ENCODE measurements at places on chromosomes 12 and 14. TPM values are rescaled to one million over a fixed set of nuclear protein-coding genes. Genes with fewer than 3 reads are reported as not detected.
A peak's percentile ranks its signal among the peaks of the same experiment; 100 is the strongest.

The TUBA1B gene
- 348 TPM for total RNA-seq

The SLC8A3 gene
- 1.4 TPM for total RNA-seq

The TMEM179 gene
- 0.52 TPM for total RNA-seq

The CSRP2 gene
- total RNA-seq, result 11.6 TPM

The GOLGA3 gene
- total RNA-seq, result 49.8 TPM

The FANCM gene
- total RNA-seq, result 1.9 TPM

The NCOR2 gene
- total RNA-seq, result 104 TPM

The SLC7A7 gene
- total RNA-seq, result 28.5 TPM

The JPH4 gene
- 0.39 TPM for total RNA-seq

- DNase-seq, result no peak
- H3K36me3 ChIP-seq, result no peaks in the 10 kb centered on the region
- no peak overlapping the region for H3K27ac ChIP-seq
- no peak overlapping the region for H3K4me3 ChIP-seq
- H3K27me3 ChIP-seq, result no peaks in the 10 kb centered on the region
Measured at GRCh38 chr14:104367866-104368750, 211.5 kb upstream of the C14orf180 start.

- no peak for DNase-seq
- H3K27me3 ChIP-seq, result no peaks in the 10 kb centered on the region
- H3K4me1 ChIP-seq, result no peaks in the 10 kb centered on the region
- no peak overlapping the region for H3K4me3 ChIP-seq
- H3K36me3 ChIP-seq, result no peaks in the 10 kb centered on the region
- no peak overlapping the region for H3K27ac ChIP-seq
Measured at GRCh38 chr14:71591929-71592328, 340.3 kb upstream of the RGS6 start.

- DNase-seq, result no peak
- H3K27me3 ChIP-seq, result no peaks in the 10 kb centered on the region
- no peaks in the 10 kb centered on the region for H3K36me3 ChIP-seq
- H3K4me3 ChIP-seq, result no peak overlapping the region
- no peak overlapping the region for H3K27ac ChIP-seq
Measured at GRCh38 chr14:73255693-73256225, 18.5 kb downstream of the PAPLN start.

DNA sequence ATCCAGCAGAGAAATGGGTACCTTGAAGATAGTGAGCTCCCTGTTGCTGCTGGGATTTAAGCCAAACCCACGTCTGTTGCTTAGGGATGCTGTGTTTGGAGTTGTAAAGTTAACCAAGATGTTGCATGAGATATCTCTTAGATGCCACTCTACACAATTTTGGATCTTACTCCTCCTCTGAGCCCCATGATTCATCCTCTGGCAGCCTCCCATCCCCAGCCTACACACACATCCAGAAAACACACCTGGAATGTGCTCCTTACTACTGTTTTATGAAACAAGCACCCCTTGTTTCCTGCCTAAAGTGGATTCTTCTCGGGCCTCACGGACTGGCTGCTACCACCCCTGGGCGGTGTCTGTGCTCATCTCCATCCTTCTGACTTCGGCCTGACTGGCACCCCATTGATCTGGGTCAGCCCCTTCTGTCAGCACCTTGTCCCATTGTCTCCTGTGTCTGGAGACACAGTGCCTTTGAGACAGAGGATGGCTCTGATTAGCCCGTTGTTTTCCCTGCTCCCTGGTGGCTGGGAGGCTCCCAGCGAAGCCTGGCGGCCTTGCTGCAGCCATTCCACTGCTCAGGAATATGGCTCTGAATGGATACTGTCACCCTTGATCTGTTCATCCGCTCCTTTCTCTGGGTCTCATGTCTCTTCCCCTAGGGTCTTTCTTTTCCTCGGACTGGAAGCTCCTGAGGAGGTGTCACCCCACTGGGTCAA is 24.3 kb downstream of the TSPAN9 start:
- no peaks in the 10 kb centered on the region for H3K27me3 ChIP-seq
- H3K4me3 ChIP-seq, result no peak overlapping the region
- H3K27ac ChIP-seq, result peak overlapping the region; percentile 46
- H3K36me3 ChIP-seq, result no peaks in the 10 kb centered on the region
- H3K4me1 ChIP-seq, result peaks cover 86% of the 10 kb centered on the region
- no peak for DNase-seq

DNA sequence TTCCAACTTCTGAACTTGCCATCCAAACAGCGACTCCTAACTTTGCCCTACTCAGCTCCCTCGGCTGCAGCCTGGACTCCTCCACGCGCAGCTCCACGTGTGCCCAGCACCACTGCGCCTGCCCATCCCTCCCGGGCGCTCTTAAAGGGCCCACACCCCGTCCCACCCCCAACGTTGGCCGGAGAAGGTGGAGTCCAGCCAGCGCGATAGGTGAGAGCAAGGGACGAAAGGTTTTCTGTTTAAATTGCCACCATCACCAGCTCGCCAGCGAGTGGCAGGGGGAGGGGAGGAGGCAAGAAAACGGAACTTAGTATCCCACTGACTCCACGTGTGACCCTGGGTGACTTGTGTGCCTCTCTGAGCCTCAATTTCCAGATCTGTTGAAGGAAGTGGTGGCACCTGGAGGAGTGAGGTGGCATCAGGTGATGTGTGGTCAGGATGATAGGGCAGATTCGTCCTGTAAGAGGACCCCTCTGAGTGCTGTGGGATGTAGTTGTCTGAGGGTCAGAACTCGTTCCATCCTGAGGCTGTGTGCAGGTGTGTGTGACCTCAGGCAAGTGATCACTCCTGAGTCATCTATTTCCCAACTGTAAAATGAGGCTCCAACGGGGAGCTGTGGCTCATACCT is 59.7 kb downstream of the TRPV4 start:
- H3K4me3 ChIP-seq, result no peak overlapping the region
- DNase-seq, result no peak
- H3K27ac ChIP-seq, result no peak overlapping the region
- H3K27me3 ChIP-seq, result no peaks in the 10 kb centered on the region

DNA sequence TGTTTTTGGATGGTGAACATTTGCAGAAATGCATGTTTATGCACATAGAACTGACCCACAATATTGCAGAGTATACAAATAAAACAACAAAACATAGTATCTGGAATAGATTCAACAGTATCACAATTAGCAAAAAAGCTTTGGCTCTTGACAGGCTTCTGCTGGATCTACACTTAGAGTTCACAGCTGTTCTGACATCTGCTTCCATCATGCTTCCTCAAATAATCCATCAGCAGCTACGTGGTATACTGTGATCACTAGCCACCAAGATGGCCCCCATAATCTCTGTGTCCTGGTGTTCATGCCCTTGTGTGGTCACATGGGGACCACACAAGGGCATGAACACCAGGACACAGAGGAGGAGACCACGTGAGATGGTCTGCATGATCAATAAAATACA is 166.6 kb upstream of the CCDC198 start:
- H3K36me3 ChIP-seq, result no peaks in the 10 kb centered on the region
- no peak for DNase-seq
- H3K27ac ChIP-seq, result no peak overlapping the region
- no peak overlapping the region for H3K4me3 ChIP-seq
- H3K27me3 ChIP-seq, result no peaks in the 10 kb centered on the region
- H3K4me1 ChIP-seq, result no peaks in the 10 kb centered on the region

DNA sequence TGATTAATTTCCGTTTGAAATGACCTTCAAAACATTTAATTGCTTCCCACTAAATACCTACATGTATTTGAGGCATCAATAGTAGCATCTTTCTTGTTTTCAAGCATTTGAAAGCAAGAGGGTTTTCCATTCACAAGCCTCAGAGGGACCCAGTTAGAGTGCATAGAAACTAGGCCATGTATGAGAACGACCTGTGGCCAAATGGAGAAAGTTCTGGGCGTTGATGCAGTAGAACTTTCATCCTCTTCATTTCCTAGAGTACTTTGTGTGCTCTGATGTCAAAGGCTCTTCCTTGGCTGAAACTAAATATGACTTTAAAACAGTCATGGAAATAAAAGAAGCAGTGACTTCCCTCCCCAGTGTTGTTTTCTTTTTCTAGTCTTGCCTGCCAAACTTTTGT is 944 bp upstream of the DHRS7 start:
- DNase-seq, result no peak
- H3K27me3 ChIP-seq, result no peaks in the 10 kb centered on the region
- H3K27ac ChIP-seq, result peak overlapping the region; percentile 96
- no peaks in the 10 kb centered on the region for H3K36me3 ChIP-seq
- no peaks in the 10 kb centered on the region for H3K4me1 ChIP-seq
- no peak overlapping the region for H3K4me3 ChIP-seq

DNA sequence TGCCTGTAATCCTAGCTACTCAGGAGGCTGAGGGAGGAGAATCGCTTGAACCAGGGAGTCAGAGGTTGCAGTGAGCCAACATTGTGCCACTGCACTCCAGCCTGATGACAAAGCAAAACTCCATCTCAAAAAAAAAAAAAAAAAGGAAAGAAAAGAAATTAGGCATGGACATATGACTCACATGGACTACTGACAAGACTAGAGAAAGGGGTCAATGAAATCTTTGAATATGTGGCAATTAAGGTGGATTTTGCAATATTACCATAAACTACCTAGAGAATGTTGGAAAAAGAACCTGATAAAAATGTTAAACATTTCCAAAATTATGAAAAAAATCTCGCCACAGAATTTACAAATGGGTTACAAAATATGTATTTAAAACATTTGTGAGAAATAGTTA is 873.6 kb downstream of the C12orf50 start:
- no peak for DNase-seq
- no peaks in the 10 kb centered on the region for H3K36me3 ChIP-seq
- H3K27me3 ChIP-seq, result no peaks in the 10 kb centered on the region
- no peak overlapping the region for H3K4me3 ChIP-seq

- H3K27me3 ChIP-seq, result no peaks in the 10 kb centered on the region
- H3K4me1 ChIP-seq, result no peaks in the 10 kb centered on the region
- DNase-seq, result no peak
- peak overlapping the region; percentile 88 for H3K27ac ChIP-seq
- peaks cover 25% of the 10 kb centered on the region for H3K36me3 ChIP-seq
Measured at GRCh38 chr12:122981587-122982476, 1.4 kb downstream of the ARL6IP4 start.

DNA sequence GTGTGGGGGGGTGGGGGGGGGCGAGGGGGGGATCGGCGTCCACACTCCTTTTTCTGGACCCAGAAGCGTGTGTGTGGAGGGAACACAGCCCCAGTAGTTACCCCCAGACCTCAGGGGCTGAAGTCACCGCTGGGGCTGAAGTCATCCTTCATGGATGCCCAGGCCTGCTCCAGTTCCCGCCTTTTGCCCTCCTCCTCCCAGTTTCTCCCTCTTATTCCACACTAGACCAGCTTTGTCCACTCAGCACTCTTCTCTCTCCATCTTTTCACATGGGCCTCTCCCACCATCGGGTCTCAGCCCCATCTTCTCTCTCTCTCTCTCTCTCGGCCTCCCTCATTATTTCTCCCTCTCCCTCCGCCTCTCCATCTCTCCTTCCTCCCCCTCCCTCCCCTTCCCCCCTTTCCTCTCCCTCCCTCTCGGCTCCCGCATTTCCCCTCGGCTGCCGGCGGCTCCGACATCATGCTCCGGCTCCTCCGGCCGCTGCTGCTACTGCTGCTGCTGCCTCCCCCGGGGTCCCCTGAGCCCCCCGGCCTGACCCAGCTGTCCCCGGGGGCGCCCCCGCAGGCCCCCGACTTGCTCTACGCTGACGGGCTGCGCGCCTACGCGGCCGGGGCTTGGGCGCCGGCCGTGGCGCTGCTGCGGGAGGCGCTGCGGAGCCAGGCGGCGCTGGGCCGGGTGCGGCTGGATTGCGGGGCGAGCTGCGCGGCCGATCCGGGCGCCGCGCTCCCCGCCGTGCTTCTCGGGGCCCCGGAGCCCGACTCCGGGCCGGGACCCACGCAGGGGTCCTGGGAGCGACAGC is at the start of gene P3H3:
P3H3 (plus strand) TSS at position 426 of the 799 bp plus-strand sequence; CDS start at position 460, 34 bp downstream.
- peak within 1 kb of the TSS; percentile 75 for H3K4me3 ChIP-seq
- no peaks in the 10 kb centered on the region for H3K27me3 ChIP-seq
- H3K4me1 ChIP-seq, result peaks cover 39% of the 10 kb centered on the region
- peak within 1 kb of the TSS; percentile 91 for H3K27ac ChIP-seq

GRCh38 chr12:110165540-110166159 is 41.5 kb downstream of the IFT81 start:
- H3K27me3 ChIP-seq, result no peaks in the 10 kb centered on the region
- H3K4me3 ChIP-seq, result no peak overlapping the region
- no peak overlapping the region for H3K27ac ChIP-seq
- DNase-seq, result no peak
- no peaks in the 10 kb centered on the region for H3K4me1 ChIP-seq

DNA sequence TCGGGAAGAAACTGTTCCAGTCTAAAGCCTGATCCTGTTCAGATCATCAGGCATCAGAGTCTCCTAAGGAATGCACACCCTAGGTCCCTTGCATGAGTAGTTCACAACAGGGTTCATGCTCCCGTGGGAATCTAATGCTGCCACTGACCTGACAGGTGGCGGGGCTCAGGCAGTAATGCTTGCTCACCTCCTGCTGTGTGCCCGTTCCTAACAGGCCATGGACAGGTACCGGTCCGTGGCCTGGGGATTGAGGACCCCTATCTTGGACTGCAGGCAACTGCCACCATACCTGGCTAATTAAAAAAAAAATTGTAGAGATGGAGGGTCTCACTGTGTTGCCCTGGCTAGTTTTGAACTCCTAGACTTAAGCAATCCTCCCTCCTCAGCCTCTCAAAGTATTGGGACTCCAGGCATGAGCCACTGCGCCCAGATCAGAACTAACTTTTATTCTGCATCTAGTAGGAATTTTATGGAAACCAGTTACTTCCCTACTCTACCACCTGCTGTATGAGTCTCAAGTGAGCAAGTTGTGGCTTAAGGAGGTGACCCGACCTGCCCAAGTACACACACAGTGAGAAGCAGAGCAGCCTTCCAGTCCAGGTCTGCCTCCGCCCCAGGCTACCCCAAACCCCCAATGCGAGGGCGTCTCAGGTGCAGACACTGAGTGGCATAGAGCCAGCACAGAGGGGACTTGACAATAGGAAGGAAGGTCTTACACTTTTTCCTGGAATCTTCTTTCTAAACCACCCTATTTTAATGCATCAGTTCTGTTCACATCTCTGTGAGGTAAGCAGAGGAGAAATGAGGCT is 2.5 kb upstream of the PAPLN start:
- no peaks in the 10 kb centered on the region for H3K4me1 ChIP-seq
- H3K36me3 ChIP-seq, result no peaks in the 10 kb centered on the region
- H3K4me3 ChIP-seq, result no peak overlapping the region
- no peaks in the 10 kb centered on the region for H3K27me3 ChIP-seq
- H3K27ac ChIP-seq, result no peak overlapping the region
- no peak for DNase-seq

- H3K27ac ChIP-seq, result no peak overlapping the region
- H3K4me3 ChIP-seq, result no peak overlapping the region
- no peak for DNase-seq
- H3K36me3 ChIP-seq, result no peaks in the 10 kb centered on the region
Measured at GRCh38 chr14:100037353-100037752, 27.9 kb upstream of the EVL start.

- H3K36me3 ChIP-seq, result no peaks in the 10 kb centered on the region
- peak overlapping the region; percentile 57 for H3K4me3 ChIP-seq
- no peaks in the 10 kb centered on the region for H3K27me3 ChIP-seq
- H3K4me1 ChIP-seq, result no peaks in the 10 kb centered on the region
Measured at GRCh38 chr14:73851000-73851399, 631 bp upstream of the PTGR2 start.

- no peaks in the 10 kb centered on the region for H3K27me3 ChIP-seq
- no peak for DNase-seq
- peaks cover 35% of the 10 kb centered on the region for H3K4me1 ChIP-seq
- H3K36me3 ChIP-seq, result no peaks in the 10 kb centered on the region
- peak overlapping the region; percentile 94 for H3K27ac ChIP-seq
- peak overlapping the region; percentile 93 for H3K4me3 ChIP-seq
Measured at GRCh38 chr12:55925870-55926737, 1.6 kb downstream of the PYM1 start.

GRCh38 chr14:57641776-57642175 is 148.1 kb upstream of the CCDC198 start:
- H3K36me3 ChIP-seq, result no peaks in the 10 kb centered on the region
- no peak overlapping the region for H3K4me3 ChIP-seq
- DNase-seq, result no peak
